ENCODE measurements at places on chromosomes 11 and 22.

GRCh38 chr11:65141896-65142494 is 7.7 kb upstream of the SYVN1 start:
- DNase-seq = no peak

DNA sequence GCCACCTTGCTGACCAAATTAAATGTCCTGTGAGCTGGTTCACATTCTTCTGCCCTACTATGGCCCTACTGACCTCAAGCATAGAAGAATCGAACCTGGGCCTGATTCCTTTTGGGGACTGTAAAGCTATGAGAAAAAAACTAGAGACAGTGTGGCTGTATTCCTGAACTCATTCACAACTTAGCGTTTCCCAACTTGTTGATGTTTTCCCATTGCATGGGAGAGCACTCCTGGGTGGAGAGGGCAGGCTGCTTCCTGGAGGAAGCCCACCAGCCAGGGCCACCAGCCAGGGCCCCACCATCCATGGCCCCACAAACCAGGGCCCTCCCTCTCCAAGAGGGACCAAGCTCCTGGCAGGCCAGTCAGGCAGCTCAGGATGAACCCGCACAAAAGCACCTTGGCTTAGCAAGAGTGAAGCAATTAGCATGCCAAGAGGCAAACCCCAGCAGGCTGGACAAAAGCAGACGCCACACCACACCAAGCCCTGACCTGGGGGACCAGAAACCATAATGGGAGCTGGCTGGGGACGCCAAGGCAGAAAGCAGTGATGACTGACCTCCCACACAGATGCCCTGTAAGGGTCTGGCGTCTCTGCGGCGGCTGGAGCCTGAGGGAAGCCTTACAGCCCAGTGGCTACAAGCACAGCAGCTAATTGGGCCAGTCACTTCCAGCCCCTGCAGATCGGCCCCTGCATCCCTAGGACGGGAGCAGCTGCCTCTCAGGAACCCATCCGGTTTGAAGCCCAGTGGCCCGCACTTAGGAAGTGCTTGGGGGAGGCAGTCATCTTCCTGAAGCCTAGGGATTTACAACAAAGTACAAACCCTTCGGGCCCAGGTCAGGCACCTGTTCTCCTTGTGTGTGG is 2.1 kb downstream of the CERK start:
- DNase-seq = no peak

GRCh38 chr11:92964471-92964870 is 5.0 kb upstream of the MTNR1B start:
- DNase-seq = no peak

DNA sequence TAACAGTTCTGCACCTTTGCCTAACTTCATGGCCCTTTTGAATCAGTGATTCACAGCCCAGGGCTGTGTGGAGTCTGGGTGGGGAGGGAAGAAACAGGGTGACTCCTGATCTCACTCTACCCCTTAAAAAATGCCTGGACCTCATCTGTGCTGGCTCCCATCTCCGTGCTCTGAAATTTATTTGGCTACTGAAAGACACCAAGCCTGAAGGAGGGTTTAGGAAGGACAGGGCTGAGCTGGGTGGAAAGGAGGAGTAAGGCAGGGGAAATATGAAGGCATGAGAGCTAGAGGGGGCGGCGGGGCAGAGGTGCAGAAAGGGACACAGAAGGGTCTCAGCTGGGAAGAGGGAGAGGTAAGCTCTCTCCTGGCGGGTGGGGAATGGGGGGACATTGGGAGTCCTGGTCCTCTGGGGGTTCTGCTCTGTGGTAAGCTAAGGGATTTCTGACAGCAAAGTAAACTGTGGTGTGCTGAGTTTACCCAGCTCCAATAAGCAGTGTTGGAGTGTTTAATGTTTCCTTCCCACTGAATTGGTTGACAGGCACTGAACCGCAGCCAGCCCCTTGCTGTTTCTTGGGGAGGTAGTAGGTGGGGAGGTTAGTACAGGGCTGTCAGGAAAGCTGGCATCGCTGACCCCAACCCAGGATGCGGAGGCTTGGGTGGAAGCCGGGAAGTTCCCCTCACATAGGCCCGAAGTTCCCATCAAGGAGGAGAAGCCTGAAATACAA is 71.1 kb downstream of the RPUSD4 start:
- DNase-seq = no peak

DNA sequence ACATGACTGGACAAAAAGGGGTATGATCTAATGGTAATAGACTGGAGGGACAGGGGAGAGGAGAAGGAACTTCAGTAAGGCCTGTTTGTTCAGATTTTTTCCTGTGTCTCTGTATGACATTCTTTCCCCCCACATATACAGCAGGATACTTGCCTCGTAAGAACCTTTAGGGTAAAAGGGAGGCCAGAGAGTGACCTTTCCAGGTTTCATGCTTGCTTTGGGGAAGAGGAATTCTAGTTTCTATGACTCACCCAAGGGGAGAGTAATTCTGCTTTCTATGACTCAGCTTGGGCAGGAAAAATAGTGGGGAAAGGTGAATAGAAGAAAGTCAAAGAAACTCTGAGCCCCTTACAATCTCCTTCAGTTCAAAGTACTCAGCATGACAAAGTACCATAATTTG is 457.0 kb downstream of the DLG2 start:
- DNase-seq = no peak

DNA sequence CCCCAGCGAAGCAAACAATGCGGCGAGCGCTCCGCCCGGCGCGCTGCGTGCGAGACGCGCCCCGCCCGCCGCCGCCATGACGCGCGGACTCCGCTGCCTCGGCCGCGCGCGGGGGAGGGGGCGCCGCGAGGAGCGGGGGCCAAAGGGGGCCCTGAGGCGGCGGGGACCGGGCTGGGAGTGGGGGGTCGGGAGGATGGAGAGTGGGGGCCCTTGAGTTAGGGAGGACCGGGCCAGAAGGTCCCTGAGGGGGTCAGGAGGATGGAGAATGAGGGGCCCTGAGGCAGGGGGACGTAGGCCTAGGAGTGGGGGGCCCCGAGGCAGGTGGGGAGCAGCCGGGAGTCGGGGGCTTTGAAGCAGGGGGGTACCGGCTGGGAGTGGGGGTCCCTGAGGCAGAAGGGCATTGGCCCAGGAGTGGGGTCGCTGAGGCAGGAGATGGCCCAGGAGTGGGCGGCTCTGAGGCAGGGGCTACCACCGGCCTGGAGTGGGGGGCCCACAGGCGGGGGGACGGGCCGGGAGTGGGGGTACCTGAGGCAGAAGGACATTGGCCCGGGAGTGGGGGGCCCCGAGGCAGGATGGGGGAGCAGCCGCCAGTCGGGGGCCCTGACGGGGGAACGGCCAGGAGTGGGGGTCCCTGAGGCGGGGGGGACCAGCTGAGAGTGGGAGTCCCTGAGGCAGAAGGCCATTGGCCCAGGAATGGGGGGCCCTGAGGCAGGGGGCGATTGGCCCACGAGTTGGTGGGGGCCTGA is at the start of gene BRD1:
TSS of gene BRD1 (minus strand) at position 21 of the 746 bp plus-strand sequence. CDS start 3,556 bp downstream, outside the sequence.
- DNase-seq = peak; percentile 89

DNA sequence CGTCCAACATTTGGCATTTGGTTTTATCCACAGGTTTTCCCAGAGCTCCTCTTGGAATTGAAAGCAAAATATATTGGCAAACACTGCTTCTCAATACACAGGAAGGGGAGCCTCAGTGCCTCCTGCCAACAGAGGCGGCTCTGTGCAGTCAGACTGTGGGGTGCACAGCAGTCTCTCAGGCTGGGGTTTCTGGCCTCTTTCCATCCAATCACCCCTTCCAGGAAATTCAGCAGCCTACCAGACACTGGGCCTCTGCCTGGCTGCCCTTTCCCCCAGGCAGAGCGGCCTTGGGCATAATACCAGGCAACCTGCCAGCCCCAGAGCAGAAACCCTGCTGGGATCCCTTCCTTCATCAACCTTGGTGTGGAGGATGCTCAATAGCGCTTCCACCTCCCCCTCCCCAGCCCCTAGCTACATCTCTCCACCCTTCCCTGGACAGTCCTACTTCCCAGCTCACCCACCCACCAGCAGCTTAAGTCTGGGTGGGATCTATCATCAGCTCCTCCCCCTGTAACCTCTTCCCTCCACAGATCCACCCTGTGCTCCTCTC is 17.8 kb upstream of the RAPSN start:
- peak; percentile 72 for DNase-seq

DNA sequence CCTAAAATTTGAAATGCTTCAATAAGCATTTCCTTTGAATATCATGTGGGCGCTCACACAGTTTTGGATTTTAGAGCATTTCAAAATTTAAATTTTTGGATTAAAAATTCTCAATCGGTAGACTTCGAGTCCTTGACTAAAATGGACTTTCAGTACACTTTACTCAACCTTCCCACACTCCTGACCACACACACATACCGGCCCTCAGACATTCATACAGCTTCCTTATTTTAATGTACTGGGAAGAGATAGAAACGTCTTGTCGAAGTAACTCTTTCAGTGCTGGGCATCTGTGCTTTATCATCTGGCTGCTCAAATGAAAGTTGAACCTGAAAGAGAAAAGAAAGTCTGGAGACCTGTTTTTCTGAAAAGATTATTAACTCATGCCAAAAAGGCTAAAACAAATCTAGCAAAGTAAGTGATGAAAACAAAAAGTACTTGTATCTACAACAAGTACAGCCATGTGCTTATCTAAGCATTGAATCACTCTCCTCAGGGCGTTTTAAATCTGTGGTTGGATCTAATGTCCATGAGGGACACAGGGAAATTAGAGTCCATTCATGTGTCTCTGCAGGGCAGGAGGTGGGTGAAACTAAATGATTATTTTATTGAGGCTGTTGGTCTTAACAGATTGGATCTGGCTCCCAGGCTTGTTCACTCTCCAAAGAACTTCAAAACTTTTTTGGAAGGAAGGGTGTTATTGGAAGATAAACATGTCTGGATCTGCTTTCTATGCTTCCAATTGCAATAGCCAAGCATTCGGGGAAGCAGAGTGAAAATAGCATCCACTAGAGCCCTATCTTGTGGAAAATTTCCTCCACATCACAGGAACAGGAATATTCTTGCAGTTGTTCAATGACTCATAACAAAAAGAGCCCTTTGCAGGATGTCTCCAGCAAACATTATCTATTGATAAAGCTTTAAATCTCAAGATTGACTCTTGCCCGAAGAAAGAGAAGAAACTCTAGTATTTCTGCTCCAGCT is 47.0 kb downstream of the CARD18 start:
- DNase-seq = no peak

DNA sequence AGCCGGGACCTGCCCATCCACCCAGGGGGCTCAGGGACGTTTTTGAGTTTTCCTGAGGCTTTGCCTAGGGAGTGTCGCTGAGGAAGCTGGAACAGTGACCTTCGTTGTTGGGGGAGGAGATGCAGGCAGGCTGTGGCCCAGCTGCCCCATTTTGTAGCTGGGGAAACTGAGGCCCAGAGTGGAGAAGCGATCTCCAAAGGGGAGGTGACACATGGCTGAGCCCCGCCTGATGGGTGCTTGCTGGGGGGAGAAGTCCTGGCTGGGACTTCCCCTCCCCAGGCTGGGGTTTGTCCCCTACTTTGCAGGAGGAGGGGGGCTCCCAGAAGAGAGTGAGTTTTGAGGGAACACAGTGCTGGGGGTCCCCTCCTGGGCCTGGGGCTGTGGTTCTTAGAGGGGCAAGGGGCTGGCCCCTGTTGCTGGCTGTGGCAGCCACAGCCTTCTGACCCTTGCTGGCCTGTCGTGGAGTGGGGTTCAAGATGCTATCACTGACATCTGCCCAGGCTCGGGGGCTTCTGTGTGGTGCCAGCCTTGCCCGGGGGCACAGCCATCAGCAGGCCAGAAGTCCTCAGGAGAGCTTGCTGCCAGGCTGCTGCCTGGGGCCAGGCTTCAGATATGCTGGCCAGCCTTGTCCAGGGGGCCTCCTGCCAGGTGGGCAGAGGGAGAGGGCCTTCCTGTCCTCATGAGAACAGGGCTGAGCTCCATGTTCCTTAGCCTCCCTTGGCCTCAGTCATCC is 21.4 kb downstream of the KCNQ1 start:
- DNase-seq = no peak

DNA sequence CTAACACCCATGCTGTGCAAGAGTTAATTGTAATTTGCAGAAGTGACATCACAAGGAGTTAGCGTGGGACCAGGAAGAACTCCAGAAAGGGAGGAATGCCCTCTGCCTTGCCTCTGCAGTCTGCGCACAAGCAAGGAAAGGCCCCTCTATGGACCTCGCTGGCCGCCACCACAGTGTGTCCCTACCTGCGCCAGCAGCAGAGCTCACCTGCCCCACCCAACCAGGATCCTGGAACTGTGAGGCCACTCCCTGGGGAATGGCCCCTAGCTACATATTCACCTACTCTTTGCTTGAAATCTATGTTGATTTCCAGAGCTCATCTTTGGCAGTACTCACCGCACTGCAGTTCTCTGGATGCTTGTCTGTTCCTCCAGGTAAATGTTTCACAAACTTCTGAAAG is 72.0 kb upstream of the MTNR1B start:
- no peak for DNase-seq

- no peak for DNase-seq
Observed at GRCh38 chr11:10751581-10751940, 515 bp downstream of the CTR9 start.

DNA sequence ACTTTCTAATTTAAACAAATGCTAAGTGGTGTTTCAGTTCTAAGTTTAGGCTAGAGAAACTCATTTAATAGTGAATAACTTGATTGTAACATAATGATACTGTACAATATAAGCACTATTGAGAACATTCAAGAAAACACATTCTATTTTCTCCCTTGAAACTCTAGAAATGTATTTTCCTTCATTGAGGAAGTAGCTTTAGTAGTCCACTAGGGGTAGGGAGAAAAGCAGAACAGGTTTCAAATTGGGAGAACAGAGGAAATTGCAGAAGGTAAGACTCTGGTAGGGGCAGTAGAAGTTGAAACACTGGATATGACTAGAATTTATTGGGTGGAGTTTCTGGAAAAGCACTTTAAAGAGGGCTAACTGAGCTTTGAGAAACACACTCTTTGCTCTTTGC is 31.6 kb upstream of the MPPED2 start:
- DNase-seq = no peak

DNA sequence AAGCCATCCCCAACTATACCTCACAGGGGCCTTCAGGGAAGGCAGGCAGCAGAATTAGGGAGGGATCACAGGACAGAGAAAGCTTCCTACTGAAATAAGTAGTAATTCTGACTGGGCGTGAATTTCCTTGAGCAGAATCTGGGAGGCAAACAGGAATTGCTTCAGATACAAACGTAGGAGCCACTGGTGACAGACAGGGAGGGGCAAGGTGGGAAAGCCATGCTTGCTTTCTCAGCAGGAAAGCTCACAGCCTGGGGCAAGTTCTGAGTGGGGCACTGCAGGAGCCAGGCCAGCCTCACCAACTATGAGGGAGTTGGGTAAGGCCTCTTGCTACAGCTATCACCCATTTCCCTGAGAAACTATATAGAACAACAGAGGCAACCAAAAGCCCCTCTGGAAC is 43.6 kb downstream of the ARHGAP32 start:
- no peak for DNase-seq

Data from spinal cord (tissue), 10 donors.